A549 treated with Hydrocortisone at 1 μM for 4 hours (cell line): ENCODE measurements at places on chromosomes 16 and 17. TPM values are rescaled to one million over a fixed set of nuclear protein-coding genes. Genes with fewer than 3 reads are reported as not detected.

SHCBP1 gene
- total RNA-seq, result 31.7 to 45.2 TPM (median 36.2 TPM) in 5 replicates

FOXJ1 gene
- 0.76 to 1.0 TPM (median 0.84 TPM) in 5 replicates for total RNA-seq

MYOCD gene
- total RNA-seq, result 0.71 to 1.4 TPM (median 0.92 TPM) in 5 replicates

ZNF232 gene
- total RNA-seq, result 3.7 to 4.2 TPM (median 4.0 TPM) in 5 replicates

SLFN14 gene
- total RNA-seq, result not detected in 5 replicates
